ENCODE measurements at places on chromosomes 2 and 18. TPM values are rescaled to one million over a fixed set of nuclear protein-coding genes. Genes with fewer than 3 reads are reported as not detected.

- DNase-seq: no peak
These were observed 256.5 kb downstream of the CNTNAP5 start for GRCh38 chr2:124281541-124281940.

DNA sequence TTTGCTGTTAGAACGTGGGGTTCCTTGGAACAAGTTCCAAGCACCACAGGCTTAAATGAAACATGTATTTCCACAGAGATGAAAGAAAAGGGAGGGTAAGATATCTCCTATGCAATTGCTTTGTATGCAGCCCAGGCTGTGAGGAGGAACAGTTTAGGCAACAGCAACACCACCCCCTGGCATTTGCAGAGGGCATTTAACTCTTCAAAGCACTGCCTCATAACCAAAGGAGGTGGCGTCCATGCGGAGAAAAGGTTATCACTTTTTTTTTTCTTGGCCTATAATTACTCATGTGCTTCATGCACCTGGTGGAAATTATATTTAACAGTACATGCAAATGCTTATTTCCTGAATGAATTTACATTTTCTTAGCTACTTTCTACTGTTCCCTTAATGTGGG, 286.0 kb downstream of the LPIN1 start:
- no peak for DNase-seq

GRCh38 chr2:10383960-10384734, 64.0 kb downstream of the ODC1 start:
- DNase-seq: no peak

- DNase-seq: no peak
These were observed 68.9 kb upstream of the ITM2C start for GRCh38 chr2:230795856-230796255.

CFAP210 gene
- total RNA-seq: 0.12 TPM

EDAR gene
- total RNA-seq: not detected

- no peak for DNase-seq
These were observed 71.6 kb upstream of the ACAA2 start for GRCh38 chr18:49884959-49885358.

- DNase-seq: no peak
These were observed at the start of gene CRYBA2 for GRCh38 chr2:218993345-218994315. TSS of gene CRYBA2 (minus strand) at chr2:218993422. CDS start at chr2:218993176, 246 bp downstream.

DNA sequence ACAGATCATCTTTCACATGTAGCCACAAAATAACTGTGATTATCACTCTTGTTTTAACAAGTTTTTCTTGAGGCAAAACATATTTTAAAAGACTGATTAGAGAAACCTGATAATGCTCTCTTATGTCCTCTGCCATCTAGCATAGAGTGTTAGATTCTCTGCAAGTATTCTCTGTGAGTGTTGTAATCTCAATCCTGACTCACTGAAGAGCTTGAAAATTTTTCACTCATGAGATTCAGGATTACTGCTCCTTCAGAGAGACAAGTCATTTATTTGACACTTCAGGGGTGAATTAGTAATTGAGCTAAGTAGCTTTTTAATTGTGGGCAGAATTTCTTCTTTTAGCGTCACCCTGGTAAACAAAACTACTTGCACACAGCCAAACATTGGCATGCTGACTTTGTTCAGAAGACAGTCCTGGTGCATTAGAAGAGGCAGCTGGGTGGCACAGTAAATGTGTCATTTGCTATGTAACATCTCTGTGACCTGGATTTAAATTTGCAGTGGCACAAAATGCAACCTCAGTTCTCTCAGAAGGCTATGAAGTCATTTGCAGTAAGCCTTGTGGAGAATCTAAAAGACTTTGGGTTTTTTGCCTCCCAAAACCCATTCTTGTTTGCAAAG, 172.9 kb downstream of the LRP1B start:
- DNase-seq: no peak

GRCh38 chr18:54662986-54663385, 71.9 kb downstream of the DYNAP start:
- DNase-seq: no peak

DNA sequence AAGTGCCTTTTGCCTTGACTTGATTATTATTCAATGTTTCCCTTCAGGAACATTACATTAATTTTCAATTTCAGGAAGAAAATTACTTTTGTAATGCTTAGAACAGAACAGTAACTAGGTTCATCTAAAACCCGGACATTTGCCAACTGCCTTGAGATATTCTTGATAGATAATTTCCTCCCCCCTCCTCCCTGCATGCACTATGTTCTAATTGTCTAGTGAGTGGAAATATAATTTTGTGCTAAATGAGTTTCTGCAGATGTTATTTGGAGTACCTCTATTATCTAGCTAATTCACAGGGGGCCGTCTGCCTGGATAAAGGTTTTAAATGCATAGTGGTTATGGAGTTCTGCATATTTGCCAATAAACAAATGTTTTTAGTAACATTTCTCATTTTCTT, 200.3 kb upstream of the SLC39A10 start:
- no peak for DNase-seq

TUBA4B gene
- not detected for total RNA-seq

GRCh38 chr2:120952318-120952717, 216.7 kb downstream of the GLI2 start:
- DNase-seq: no peak

DNA sequence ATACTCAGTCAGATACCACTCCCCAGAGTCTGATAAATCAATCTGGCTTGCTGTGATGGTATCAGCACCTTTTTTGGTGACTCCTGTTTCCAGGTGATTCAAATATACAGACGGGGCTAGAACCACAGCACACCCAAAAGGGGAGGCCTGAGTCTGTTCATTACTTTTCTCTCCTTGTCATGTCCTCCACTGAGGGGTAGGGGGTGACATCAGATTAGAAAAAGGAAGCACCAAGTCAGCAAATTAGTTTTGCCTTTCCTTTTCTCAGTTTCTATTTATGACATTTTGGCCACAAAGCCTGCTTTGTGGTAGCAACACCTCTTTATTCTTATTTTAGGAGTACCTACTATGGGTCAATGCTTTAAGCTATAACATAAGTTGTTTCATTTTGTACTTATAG, 127.4 kb downstream of the CCDC102B start:
- no peak for DNase-seq

THOC1 gene
- 45.4 TPM for total RNA-seq

GRCh38 chr18:52553441-52553840, 213.4 kb downstream of the DCC start:
- DNase-seq: no peak

DNA sequence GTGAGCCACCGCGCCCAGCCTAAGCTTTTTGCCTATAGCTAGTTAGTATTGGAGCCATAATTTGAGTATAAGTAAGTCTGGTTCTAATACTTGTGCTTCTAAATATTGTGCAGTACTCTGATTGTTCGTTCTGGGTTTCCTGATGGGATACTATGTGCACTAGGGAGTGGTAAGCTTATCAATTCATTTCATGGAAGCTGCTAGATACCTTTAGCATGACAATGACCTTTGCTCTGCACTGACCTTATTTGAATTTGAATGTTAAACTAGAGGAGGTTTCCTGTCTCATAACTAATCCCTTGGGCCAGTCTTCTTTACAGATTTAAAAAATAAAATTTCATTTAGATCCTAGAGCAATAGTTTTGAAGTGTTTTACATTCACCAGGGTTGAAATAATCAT, 125.1 kb downstream of the GPD2 start:
- DNase-seq: no peak

TCF23 gene
- not detected for total RNA-seq

RESP18 gene
- total RNA-seq: not detected

LAMA3 gene
- total RNA-seq: 0.11 TPM

DNA sequence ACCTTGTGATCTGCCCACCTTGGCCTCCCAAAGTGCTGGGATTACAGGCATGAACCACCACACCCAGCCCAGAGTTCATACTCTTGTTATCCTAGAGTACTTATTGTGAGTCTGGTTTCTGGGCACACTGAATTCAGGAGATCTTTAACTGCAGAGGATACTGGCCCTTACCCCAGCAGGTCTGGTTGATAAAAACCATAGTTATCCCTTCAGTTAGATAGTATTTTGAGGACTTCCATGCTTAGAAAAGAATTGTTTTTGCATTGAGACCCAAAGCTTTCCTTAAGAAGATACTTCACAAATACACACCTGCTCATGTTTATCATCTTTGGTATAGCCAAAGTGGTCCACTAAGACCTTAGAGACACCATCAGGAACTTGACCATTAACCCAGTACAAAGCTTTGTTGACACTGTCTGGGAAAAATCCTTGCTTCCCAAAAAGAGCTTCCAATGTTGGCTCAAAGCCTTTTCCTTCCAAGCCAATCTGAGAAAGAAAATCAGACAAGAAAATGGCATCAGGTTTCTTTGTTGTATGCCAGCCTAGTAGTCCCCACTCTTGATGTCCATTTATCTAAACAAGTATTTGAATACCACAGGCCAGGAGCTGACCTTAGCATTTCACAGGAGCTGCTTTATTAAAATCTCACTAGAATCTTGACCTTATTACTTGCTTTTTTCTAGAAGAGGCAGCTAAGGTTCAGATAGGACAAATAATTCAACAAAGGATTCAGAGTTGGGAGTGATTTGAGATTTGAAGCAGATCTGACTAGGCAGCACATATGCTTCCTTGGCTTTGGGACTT, 17.2 kb downstream of the APOB start:
- DNase-seq: no peak

DNA sequence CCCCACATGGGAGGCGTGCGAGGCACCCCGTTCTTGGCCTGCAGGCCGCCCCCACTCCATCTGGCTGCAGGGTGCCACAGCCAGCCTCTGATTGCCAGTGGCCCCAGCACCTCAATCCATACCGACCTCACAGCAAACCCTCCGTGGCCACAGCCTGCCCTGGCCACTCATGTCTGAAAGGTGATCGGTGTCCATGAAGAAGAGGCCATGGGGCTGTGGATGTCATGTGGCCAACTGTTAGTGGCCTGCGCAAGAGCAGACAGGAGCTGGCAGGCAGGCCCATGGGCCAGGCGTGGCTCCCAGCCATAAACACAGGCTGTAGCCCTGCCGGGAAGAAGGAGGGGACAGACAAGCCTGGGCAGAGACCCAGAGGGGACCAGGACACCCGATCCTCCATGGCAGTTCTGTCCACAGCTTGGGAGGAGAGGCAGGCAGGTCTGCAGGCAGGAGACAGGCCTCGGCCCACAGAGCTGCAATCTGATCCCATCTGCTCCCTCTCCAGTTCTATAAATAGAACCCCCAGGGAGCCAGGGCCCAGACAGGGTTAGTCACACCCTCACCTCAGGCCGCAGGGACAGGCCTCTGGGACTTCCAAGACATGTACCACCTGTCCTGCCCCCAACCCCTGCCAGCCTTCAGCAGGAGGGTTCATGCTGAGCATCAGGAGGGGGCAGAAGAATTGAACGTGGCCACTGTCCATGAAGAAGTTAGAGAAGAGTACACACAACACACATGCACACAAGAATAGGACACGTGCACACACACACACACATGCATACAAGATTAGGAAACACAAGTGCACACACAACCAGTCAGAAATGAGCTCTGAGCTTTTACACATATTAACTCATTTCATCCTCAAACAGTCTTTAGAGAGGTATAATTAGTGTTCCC, 16.9 kb downstream of the STEAP3 start:
- DNase-seq: no peak

- no peak for DNase-seq
These were observed 228.3 kb downstream of the RNF152 start for GRCh38 chr18:61664419-61665084.

RGPD3 gene
- not detected for total RNA-seq

- no peak for DNase-seq
These were observed 287.9 kb upstream of the KLHL29 start for GRCh38 chr2:23096906-23097602.

DNA sequence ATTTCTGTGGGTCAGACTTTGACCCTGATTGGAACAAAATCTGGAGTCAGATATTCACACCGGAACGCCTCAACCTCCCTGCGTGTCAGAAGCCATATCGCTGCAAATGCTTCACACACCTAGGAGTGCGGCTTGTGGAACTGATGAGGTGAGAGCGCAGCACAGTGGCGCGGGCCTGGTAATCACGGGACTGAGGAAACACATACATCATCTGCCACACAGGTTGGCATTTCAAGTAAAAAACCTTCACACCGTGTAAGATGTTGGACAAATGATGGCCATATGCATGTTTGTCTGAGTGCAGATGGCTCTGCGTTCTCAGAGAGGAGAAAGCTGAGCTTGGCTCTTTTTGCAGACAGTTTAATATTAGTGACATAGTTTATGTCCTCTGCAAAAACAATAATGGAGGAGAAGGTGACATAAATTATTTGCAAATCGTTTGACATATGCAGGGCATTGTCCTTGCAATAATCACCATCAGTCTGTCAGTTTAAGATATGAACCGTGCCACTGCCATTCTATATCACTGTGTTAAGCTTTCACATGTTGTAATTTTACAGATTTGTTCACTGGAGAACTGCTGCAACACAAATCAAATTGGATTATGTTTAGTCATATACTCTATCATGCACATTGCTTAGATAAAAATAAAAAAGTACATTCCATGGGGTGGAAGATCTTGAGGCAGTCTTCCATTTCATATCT, 101.4 kb downstream of the MTX2 start:
- DNase-seq: no peak

Measured in natural killer cell treated with Interleukin-12 subunit alpha and Interleukin-12 subunit beta and Interleukin-15 and Interleukin-18, amount 100 ng/mL, for 72 hours (primary cell).